ENCODE measurements at places on chromosomes 12 and 14.

DNA sequence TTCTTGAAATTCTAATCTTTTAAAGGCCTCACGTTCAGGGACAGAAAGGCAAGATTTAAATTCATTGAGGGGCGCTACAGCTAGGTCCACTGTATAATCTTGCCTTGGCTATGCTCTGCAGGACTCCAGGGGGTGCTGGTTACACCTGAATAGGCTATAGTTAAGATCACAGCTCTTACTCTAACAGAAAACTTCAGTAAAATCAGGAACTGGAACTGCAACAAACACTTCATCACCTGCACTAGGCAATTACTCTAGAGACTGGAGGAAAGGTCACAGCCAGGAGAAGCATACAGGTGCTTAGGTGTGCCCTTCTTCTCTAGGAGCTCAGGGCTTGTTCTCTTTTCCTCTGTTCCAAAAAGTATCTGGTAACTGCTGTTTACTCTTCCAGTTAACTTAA lies 20.9 kb downstream of the SLCO1C1 start:
- no peak for DNase-seq

GRCh38 chr14:105392131-105393090 lies 5.9 kb upstream of the TEX22 start:
- no peak for DNase-seq

GRCh38 chr12:49813131-49813530 lies 15.1 kb downstream of the NCKAP5L start:
- DNase-seq = no peak

DNA sequence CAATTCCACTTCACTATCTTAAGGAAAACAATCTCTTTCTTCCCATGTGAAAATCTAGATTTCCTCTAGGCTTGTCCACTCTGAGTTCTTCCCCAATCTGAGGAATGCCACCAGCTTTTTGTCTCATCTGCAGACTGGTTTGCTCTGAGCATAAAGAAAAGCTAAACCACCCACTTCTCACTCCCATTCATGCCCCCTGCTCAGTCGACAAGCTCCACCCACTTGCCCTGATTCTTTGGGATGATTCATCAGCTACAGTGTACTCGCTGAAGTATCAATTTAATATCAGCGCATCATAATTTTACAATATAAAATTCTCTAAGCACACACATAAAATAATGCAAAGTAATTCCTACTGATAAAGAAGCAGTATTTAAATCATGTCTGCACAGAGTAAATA lies 209.1 kb downstream of the GRIN2B start:
- no peak for DNase-seq

- DNase-seq = no peak
Observed at GRCh38 chr14:24662753-24663152, 28.8 kb upstream of the GZMB start.

- no peak for DNase-seq
Observed at GRCh38 chr14:93970585-93970964, 5.8 kb downstream of the ASB2 start.

- DNase-seq = no peak
Observed at GRCh38 chr12:644303-644639, 19.0 kb downstream of the NINJ2 start.

- no peak for DNase-seq
Observed at GRCh38 chr14:106067935-106068334, 541.6 kb downstream of the TMEM121 start.

Measured in GOT3 (cell line).